Activated T-cell treated with anti-CD3 and anti-CD28 coated beads for 24 hours (primary cell): ENCODE measurements at places on chromosomes 7 and 10.
A peak's percentile ranks its signal among the peaks of the same experiment; 100 is the strongest.

DNA sequence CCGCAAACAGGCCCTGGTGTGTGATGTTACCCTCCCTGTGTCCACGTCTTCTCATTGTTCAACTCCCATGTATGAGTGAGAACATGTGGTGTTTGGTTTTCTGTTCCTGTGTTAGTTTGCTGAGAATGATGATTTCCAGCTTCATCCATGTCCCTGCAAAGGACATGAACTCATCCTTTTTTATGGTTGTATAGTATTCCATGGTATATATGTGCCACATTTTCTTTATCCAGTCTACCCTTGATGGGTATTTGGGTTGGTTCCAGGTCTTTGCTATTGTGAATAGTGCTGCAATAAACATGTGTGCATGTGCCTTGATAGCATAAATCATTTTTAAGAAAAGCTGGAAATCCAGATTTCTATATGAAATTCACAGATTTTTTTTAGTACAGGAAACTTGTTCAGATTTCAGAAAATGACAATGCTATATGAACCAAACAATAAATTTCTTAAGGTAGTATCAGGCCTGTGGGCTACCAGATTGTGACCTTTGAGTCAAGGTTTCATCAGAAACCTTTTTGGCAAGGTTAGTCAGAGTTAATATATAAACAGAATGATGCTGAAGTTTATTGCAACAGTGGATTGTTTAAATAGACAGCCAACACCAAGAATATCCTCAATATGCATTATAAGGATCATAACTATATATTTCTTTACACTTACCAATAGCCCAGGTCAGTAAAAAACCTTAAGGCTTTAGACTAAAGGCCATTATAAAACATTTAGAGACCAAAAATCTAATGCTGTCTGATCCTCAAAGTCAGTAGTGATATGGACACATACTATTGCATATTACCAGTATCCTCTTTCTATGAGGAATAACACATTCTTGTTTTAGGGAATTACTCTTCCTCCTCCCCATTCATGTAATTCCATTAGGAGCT lies 68.7 kb upstream of the PAPSS2 start:
- DNase-seq = no peak

- DNase-seq = peak; percentile 35
These were observed 155.5 kb downstream of the COBL start for GRCh38 chr7:51160990-51161615.

DNA sequence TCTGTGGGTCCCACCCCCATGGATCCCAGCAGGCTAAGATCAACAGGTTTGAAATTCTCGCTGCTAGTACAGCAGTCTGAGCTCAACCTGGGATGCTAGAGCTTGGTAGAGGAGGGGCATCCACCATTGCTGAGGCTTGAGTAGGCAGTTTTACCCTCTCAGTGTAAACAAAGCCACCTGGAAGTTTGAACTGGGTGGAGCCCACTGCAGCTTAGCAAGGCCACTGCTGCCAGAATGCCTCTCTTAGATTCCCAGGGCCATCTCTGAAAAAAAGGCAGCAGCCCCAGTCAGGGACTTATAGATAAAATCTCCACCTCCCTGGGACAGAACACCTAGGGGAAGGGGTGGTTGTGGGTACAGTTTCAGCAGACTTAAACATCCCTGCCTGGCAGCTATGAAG lies 190.0 kb upstream of the CACNA2D1 start:
- DNase-seq = no peak

GRCh38 chr10:33815776-33816175 lies 481.3 kb upstream of the NRP1 start:
- no peak for DNase-seq

DNA sequence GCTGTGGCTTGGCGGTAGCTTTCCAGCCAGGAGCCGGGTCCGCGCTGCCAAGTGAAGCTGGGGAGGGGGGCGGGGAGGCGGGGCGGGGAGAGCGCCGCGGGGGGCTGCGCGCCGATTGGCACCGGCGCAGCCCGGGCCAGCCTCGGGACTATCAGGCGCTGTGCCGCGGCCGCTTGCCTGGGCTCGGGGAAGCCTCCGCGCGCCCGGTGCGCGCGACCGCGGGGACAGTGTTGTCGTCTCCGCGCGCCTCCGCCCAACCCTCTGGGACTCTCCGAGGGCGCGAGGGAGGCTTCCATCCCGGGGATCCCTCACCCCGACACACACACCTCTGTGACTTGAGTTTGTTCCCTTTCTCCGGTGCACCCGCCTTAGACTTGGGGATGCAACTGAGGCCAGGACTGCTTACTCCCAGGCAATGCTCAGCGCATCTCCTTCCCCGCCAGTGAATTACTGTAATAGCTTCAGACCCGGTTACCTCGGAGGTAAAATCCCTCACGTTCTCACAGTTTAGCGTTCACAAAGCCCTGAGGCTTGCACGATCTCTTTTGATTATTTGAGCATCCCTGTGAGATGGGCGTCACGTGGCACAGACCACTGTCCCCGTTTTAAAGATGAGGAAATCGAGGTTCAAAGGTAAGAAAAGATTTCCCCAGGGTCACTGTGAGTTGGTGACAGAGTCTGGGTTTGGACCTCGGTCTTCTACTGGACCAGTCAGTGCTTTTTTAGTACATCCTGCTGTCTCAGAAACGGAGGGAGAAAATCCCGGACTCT lies at the start of gene NKX1-2:
Gene NKX1-2 (minus strand): TSS at position 24 of the 771 bp plus-strand sequence. CDS start 92 bp downstream, outside the sequence.
- DNase-seq = no peak

GRCh38 chr7:86181474-86181873 lies 462.2 kb upstream of the GRM3 start:
- DNase-seq = no peak

- DNase-seq = no peak
These were observed 10.8 kb upstream of the ST7 start for GRCh38 chr7:116942504-116942903.

GRCh38 chr7:141023295-141023694 lies 8.5 kb upstream of the MRPS33 start:
- no peak for DNase-seq

DNA sequence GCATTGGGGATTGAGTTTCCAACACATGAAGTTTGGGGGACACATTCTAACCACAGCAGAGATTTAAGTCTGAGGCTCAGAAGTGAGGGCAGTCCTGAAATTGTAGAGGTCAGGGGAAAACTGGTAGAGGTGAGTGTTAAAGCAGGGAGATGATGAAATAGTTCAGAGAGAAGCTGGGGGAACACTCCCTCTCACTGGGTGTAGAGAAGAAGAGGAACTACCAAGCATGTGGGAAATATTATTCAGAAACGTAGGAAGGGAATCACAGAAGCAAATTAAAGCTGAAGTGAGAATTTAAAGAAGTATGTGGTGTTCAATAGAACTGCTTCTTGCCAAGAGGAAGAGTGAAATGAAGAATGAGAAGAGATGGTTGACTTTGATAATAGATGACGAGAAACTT lies 121.5 kb upstream of the FAM3C start:
- DNase-seq = no peak

GRCh38 chr7:44477063-44477830 lies 13.2 kb downstream of the NUDCD3 start:
- DNase-seq = peak; percentile 44

DNA sequence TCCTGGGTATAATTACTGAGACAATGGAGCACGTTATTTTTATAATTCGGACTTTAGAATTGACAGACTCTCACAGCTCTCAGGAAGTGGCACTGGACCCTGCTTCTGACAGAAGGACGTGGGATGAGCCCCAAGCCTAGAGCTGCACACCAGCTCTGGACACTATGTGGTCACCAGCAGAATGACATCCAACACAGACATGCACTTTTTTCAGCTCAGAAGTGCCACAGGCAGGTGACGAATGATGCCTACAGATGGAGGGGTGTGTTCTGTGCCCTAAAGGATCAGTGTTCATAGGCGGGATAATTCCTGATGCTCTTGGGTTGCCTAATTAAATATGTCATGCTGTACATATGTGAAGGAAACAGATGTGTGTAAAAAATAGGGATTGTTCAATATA lies 87.9 kb downstream of the VIPR2 start:
- no peak for DNase-seq

GRCh38 chr10:98486421-98486820 lies 39.7 kb upstream of the HPS1 start:
- no peak for DNase-seq

DNA sequence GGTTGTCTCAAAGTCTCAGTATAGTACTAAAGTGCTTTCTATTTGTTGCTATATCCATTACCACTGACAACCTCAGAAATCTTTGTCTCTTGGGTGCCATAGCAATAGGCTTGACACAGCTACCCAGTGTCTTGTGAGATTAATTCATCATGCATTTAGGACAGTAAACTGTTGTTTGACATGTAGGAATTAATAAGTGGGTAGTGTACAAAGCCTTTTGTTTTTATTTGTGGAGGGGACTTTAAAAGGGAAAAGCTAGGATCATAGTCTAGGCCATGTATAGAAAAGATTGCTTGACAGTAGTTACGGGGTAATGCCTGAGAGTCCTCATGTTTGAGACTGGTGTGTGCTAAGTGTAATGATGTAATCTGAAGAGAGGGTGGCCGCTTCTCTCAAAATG lies 102.6 kb upstream of the AGR3 start:
- DNase-seq = no peak

DNA sequence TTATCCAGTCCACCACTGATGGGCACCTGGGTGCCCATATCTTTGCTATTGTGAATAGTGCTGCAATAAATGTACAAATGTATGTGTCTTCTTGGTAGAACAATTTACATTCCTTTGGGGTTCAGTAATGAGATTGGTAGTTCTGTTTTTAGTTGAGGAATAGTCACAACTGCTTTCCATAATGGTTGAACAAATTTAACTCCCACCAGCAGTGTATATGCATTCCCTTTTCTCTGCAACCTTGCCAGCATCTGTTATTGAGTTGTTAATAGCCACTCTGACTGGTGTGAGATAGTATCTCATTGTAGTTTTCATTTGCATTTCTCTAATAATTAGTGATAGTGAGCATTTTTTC lies 27.8 kb downstream of the COA1 start:
- no peak for DNase-seq

- no peak for DNase-seq
These were observed 46.4 kb downstream of the CREB5 start for GRCh38 chr7:28458732-28459131.

DNA sequence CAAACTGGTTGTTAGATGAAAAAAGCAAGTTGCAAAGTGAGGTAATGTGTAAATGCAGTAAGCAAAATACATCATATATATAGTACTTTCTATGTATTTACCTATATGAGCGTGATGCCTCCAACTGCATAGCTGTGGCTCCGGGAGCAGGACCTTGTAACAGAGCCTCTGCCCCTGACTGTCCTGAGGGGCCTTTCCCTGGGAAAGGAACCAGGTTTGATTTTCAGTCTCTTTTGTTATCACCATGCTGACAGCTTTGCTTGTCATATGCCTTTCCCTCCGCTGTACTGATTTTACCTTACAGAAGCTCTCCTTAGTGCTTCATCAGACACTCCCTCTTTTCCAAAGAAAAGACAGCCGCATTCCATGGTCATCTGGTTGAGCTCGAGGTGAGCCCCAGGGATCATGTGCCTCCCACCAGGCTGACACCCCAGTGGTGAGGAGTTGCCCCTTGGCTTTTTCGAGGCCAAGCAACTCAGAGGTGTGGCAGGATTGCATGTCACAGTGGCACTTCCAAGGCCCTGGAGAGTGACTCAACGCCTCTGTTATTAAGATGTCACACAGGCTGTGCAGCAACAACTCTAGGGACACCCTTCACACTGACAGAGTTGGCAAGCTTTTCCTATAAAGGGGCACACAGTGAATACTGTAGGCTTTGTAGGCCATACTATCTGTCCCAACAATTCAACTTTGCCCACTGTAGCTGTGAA lies 78.9 kb downstream of the ALOX5 start:
- DNase-seq = no peak

- no peak for DNase-seq
These were observed 420.6 kb downstream of the ARL4A start for GRCh38 chr7:13108061-13108460.

GRCh38 chr10:103652599-103653281 lies 159.2 kb downstream of the NEURL1 start:
- DNase-seq = no peak

- no peak for DNase-seq
These were observed 589.8 kb downstream of the DNAJB6 start for GRCh38 chr7:157926521-157927150.
